ENCODE measurements at places on chromosomes 6 and 20. TPM values are rescaled to one million over a fixed set of nuclear protein-coding genes. Genes with fewer than 3 reads are reported as not detected.

FUT9 gene
- total RNA-seq, result not detected

- H3K36me3 ChIP-seq, result no peaks in the 10 kb centered on the region
- peaks cover 6% of the 10 kb centered on the region for H3K4me1 ChIP-seq
- H3K4me3 ChIP-seq, result no peak overlapping the region
- H3K27me3 ChIP-seq, result peaks cover 5% of the 10 kb centered on the region
- DNase-seq, result no peak
Observed at GRCh38 chr6:106470316-106470715, 109.8 kb downstream of the CRYBG1 start.

GRCh38 chr6:94636780-94637385 is 940.5 kb upstream of the MANEA start:
- no peaks in the 10 kb centered on the region for H3K36me3 ChIP-seq
- H3K27ac ChIP-seq, result no peak overlapping the region
- no peak overlapping the region for H3K4me3 ChIP-seq
- DNase-seq, result no peak

- no peaks in the 10 kb centered on the region for H3K4me1 ChIP-seq
- no peaks in the 10 kb centered on the region for H3K36me3 ChIP-seq
- 0 out of 2 replicates have a peak, but pooled peaks cover 3% of the 10 kb centered on the region for H3K27me3 ChIP-seq
- no peak for DNase-seq
- no peak overlapping the region for H3K27ac ChIP-seq
Observed at GRCh38 chr6:48067886-48068277, 43.1 kb downstream of the PTCHD4 start.

GRCh38 chr20:19947611-19948264 is 69.4 kb upstream of the NAA20 start:
- H3K27ac ChIP-seq, result peak overlapping the region; percentile 43
- no peaks in the 10 kb centered on the region for H3K27me3 ChIP-seq
- peak; percentile 45 for DNase-seq
- H3K36me3 ChIP-seq, result no peaks in the 10 kb centered on the region

- no peak overlapping the region for H3K4me3 ChIP-seq
- H3K4me1 ChIP-seq, result no peaks in the 10 kb centered on the region
- no peaks in the 10 kb centered on the region for H3K36me3 ChIP-seq
- no peak overlapping the region for H3K27ac ChIP-seq
- DNase-seq, result no peak
- no peaks in the 10 kb centered on the region for H3K27me3 ChIP-seq
Observed at GRCh38 chr6:65259059-65259458, 448.0 kb downstream of the EYS start.

- H3K36me3 ChIP-seq, result no peaks in the 10 kb centered on the region
- H3K4me1 ChIP-seq, result no peaks in the 10 kb centered on the region
- H3K27me3 ChIP-seq, result no peaks in the 10 kb centered on the region
- H3K4me3 ChIP-seq, result no peak overlapping the region
Observed at GRCh38 chr6:81465859-81466258, 286.6 kb downstream of the TENT5A start.

DNA sequence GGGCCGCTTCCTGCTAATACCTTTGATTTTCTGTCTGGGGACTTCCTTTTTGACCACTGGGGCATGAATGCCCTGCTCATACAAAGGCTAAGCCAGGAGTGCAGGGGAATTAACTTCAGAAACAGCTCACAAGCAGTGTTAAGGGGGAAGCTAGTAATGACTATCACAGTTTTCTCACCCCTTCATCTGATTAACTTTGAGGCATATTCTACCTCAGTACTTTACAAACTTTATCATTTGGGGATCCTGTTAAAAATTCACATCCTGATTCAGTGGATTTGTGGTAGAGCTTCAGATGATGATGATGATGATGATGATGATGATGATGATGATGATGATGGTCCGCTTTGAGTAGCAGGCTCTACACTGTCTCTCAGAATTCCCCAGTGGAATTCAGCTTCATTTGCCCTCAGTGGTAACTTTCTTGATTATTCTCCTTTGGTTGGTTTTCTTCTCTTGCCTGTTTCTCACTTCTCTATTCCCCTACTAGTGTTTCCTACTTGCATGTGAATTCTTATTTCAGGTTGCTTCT is 78.4 kb upstream of the TMEM170B start:
- no peak overlapping the region for H3K4me3 ChIP-seq
- no peaks in the 10 kb centered on the region for H3K36me3 ChIP-seq
- H3K27ac ChIP-seq, result no peak overlapping the region

DNA sequence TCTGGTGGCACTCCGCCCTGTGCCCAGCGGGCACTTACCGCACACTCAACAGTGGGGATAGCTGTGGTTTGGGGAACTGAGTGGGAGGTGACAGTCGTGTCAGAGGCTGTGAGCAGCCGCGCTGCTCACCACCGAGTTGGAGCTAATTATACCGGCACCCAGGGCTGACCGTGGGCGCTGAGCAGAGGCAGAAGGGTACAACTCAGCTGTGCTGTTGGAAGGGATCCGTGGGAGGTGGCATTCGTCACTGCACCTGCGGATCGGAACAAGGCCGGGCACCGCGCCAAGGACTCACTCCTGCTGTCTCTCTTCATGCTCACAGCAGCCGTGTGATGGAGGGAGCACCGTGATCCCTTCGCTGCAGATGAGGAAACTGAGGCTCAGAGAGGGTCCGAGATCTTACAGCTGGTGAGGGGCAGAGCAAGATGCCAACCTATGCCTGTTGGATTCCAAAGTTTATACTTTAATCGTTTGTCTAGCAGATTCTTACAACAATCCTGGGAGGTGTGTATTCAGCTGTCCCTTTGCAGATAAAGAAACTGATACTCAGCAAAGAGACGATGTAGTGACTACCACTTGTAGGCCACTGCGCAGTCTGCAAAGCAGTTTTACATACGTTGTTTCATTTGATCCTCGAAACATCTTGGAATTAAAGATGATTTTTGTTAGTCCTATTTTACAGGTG is 713 bp upstream of the ELMO2 start:
- no peak overlapping the region for H3K27ac ChIP-seq
- no peaks in the 10 kb centered on the region for H3K27me3 ChIP-seq
- peak; percentile 48 for DNase-seq
- H3K4me1 ChIP-seq, result peaks cover 16% of the 10 kb centered on the region

GRCh38 chr20:40046703-40047102 is 642.3 kb downstream of the MAFB start:
- no peaks in the 10 kb centered on the region for H3K27me3 ChIP-seq
- no peak overlapping the region for H3K27ac ChIP-seq
- H3K4me1 ChIP-seq, result no peaks in the 10 kb centered on the region
- DNase-seq, result no peak
- H3K36me3 ChIP-seq, result no peaks in the 10 kb centered on the region

- no peak for DNase-seq
- no peaks in the 10 kb centered on the region for H3K27me3 ChIP-seq
- H3K4me3 ChIP-seq, result no peak overlapping the region
- H3K4me1 ChIP-seq, result peaks cover 21% of the 10 kb centered on the region
- no peak overlapping the region for H3K27ac ChIP-seq
- no peaks in the 10 kb centered on the region for H3K36me3 ChIP-seq
Observed at GRCh38 chr6:72037006-72037405, 150.7 kb downstream of the RIMS1 start.

SULF2 gene
- total RNA-seq, result 2.2 TPM

MUC21 gene
- not detected for total RNA-seq

- peaks cover 44% of the 10 kb centered on the region for H3K36me3 ChIP-seq
- DNase-seq, result no peak
- no peaks in the 10 kb centered on the region for H3K27me3 ChIP-seq
- H3K4me3 ChIP-seq, result no peak overlapping the region
- no peak overlapping the region for H3K27ac ChIP-seq
Observed at GRCh38 chr6:26375270-26375669, 7.6 kb upstream of the BTN2A2 start.

CDSN gene
- not detected for total RNA-seq

- 0 out of 2 replicates have a peak, but pooled peaks cover 6% of the 10 kb centered on the region for H3K27me3 ChIP-seq
- no peak for DNase-seq
- no peak overlapping the region for H3K27ac ChIP-seq
Observed at GRCh38 chr6:136360783-136361182, 71.1 kb upstream of the BCLAF1 start.

- H3K27ac ChIP-seq, result no peak overlapping the region
- H3K27me3 ChIP-seq, result no peaks in the 10 kb centered on the region
- no peaks in the 10 kb centered on the region for H3K4me1 ChIP-seq
Observed at GRCh38 chr20:22213271-22213670, 371.1 kb downstream of the FOXA2 start.

NEU1 gene
- 38.1 TPM for total RNA-seq

GRCh38 chr6:125153391-125154117 is at the start of gene TPD52L1:
TSS of gene TPD52L1 (plus strand) at chr6:125153773. CDS start at chr6:125153952, 179 bp downstream.
- peak within 1 kb of the TSS; percentile 42 for H3K4me3 ChIP-seq
- no peak within 1 kb of the TSS for H3K27ac ChIP-seq
- H3K4me1 ChIP-seq, result peaks cover 17% of the 10 kb centered on the region
- H3K36me3 ChIP-seq, result no peaks in the 10 kb centered on the region
- peak; percentile 65 for DNase-seq
- no peaks in the 10 kb centered on the region for H3K27me3 ChIP-seq

GRCh38 chr20:53713328-53714056 is 119.9 kb upstream of the ZNF217 start:
- 0 out of 2 replicates have a peak, but pooled peaks cover 4% of the 10 kb centered on the region for H3K4me1 ChIP-seq
- no peak overlapping the region for H3K27ac ChIP-seq
- no peak for DNase-seq

FAM83B gene
- not detected for total RNA-seq

NRN1 gene
- 20.6 TPM for total RNA-seq

DNA sequence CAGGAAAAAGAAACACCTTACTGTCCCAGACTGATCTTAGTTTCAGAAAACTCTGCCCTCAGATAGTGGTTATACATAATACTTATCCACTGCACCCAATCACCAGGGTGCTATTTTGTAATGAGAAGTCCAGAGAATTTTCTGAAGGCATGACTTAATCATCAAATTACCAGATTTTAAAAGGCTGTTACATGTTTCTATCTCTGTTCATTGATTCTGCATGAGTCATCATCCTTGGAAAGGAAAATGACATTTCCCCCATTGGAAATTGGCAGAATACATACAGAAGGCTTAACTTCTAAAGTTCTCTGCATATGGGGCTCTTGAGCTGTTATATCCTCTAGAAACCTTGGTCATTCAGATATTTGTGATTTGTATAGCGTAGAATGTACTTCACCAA is 587.9 kb upstream of the FLRT3 start:
- H3K27ac ChIP-seq, result no peak overlapping the region
- H3K36me3 ChIP-seq, result no peaks in the 10 kb centered on the region
- no peaks in the 10 kb centered on the region for H3K4me1 ChIP-seq
- DNase-seq, result no peak
- H3K4me3 ChIP-seq, result no peak overlapping the region

DNA sequence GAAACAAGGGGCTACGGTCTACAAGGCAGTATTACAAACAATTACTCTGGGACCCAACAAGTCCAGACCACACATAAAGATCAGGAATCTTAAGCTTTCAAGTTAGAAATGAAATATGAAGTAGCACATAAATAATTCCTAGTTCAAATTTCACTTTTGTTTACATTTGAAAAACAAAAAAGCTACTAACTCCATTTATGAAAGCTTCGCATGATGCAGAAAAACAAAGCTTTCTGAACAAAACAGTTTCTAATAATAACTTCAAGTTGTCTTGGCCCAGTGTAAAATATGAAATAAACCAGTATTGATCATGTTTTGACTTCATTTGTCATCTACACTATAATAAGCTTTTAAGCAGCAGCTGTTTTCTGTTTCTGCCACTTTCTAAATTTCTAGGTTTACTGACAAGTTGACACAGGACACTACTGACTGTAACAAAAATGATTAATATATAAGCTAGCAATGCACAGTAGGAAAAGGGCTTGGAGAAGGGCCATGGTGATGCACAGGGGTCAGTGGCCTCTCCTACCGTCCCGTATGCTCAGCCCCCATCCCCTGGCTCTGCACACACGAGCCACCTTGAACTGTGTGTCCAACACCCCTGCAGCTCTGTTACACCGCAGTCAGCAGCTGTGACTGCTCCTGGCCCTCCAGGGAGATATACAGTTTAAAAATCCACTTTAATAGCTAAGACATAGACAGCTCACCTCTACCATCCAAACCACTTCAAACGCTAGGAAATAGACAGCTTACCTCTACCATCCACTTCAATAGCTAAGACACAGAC is 13.3 kb upstream of the RAB22A start:
- no peaks in the 10 kb centered on the region for H3K27me3 ChIP-seq
- no peak overlapping the region for H3K4me3 ChIP-seq
- DNase-seq, result no peak
- H3K4me1 ChIP-seq, result peaks cover 15% of the 10 kb centered on the region
- H3K27ac ChIP-seq, result no peak overlapping the region

DNA sequence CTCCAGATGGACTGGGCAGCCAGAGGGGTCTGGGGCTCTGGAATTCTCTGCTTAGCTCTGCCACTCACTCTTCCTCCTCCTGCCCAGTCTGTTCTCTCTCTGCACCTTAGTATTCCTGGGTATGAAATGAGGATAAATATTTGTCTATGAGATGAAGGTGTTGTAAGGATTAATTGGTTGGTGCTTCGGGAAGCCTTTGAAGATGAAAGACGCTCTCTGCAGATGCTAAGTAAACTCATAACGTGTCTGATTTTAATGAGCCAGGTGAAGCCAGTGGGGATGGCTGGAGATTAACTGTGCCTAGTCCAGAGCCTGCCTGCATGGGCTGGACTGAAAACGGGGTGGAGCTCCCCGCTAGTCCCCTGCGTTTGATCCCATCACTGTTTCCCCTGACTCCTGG is 23.1 kb upstream of the TCP11 start:
- no peaks in the 10 kb centered on the region for H3K27me3 ChIP-seq
- H3K27ac ChIP-seq, result no peak overlapping the region
- H3K4me3 ChIP-seq, result no peak overlapping the region
- no peak for DNase-seq
- no peaks in the 10 kb centered on the region for H3K36me3 ChIP-seq

SIRPD gene
- not detected for total RNA-seq

DNA sequence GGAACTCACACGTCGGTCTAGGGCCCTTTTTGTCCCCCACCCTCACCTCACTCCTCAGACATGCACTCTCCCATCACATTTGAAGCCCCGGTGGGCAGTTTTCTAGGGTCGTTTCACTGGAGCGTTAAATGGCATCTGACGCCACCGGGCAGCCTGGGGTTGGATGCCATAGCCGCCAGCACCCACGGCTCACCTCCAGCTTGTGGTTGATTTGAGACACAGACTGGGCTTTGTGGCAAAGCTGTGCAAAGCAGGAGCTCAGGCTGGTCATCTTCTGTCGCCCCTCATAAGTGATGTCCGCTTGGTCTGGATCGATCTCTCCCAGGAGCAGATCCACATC is 530 bp downstream of the GOPC start:
- H3K4me3 ChIP-seq, result peak overlapping the region; percentile 82
- H3K27me3 ChIP-seq, result no peaks in the 10 kb centered on the region
- H3K36me3 ChIP-seq, result peaks cover 36% of the 10 kb centered on the region
- peak overlapping the region; percentile 88 for H3K27ac ChIP-seq
- no peak for DNase-seq

GRCh38 chr6:143773506-143774150 is 69.5 kb upstream of the LTV1 start:
- H3K36me3 ChIP-seq, result peaks cover 46% of the 10 kb centered on the region
- no peak overlapping the region for H3K4me3 ChIP-seq
- H3K27me3 ChIP-seq, result no peaks in the 10 kb centered on the region
- no peak for DNase-seq
- no peak overlapping the region for H3K27ac ChIP-seq

DNA sequence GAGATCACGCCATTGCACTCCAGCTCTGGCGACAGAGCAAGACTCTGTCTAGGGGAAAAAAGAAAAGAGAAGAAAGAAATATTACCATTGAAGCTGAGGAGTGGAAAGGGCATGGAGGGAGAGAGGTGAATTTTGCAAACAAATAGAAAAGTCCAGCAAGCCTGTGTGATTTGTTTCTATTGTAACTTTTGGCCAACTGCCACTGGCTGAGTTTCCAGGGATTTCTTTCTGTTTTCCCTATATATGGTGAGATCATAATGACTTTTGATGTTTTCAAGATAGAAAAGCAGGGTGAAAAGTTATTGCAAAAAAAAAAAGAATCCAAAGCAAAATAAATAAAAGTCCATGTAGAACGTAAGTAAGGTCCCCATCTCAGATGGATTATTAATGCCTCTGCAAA is 184.2 kb upstream of the RALGAPA2 start:
- no peaks in the 10 kb centered on the region for H3K27me3 ChIP-seq
- H3K36me3 ChIP-seq, result no peaks in the 10 kb centered on the region
- H3K27ac ChIP-seq, result no peak overlapping the region
- no peak overlapping the region for H3K4me3 ChIP-seq
